ENCODE measurements at places on chromosomes 12 and 14. TPM values are rescaled to one million over a fixed set of nuclear protein-coding genes. Genes with fewer than 3 reads are reported as not detected.

The DUSP6 gene
- total RNA-seq, result 179 TPM

The EIF2S3B gene
- total RNA-seq, result 2.8 TPM

The TEX52 gene
- not detected for total RNA-seq

The PTMS gene
- 130 TPM for total RNA-seq

The POTEM gene
- 1.9 TPM for total RNA-seq

The CAPS2 gene
- 0.38 TPM for total RNA-seq

The HSP90B1 gene
- 694 TPM for total RNA-seq

The ENDOU gene
- 0.13 TPM for total RNA-seq

The CAPZA3 gene
- total RNA-seq, result not detected

The OR10G3 gene
- total RNA-seq, result not detected

The LHX5 gene
- total RNA-seq, result not detected

The PLXNC1 gene
- 0.83 TPM for total RNA-seq

The LTB4R2 gene
- 14.6 TPM for total RNA-seq

All from A375 (cell line).